ENCODE measurements at places on chromosomes 13 and 19.

DNA sequence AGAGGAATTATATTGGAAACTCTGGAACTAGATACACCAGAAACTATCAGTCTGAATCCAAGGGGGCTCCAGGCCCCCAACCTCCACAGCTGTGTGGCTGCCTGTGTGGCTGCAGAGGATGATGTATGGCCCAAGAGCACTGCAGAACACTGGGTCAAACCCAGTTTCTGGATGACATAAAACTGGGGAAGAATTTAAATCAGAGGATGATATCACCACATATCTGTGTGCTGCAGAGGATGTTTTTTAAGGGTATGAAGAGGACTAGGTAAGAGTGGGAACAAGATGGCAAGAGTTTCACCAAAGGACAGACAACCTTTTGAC, 226.4 kb downstream of the SUCLA2 start:
- no peak for DNase-seq

DNA sequence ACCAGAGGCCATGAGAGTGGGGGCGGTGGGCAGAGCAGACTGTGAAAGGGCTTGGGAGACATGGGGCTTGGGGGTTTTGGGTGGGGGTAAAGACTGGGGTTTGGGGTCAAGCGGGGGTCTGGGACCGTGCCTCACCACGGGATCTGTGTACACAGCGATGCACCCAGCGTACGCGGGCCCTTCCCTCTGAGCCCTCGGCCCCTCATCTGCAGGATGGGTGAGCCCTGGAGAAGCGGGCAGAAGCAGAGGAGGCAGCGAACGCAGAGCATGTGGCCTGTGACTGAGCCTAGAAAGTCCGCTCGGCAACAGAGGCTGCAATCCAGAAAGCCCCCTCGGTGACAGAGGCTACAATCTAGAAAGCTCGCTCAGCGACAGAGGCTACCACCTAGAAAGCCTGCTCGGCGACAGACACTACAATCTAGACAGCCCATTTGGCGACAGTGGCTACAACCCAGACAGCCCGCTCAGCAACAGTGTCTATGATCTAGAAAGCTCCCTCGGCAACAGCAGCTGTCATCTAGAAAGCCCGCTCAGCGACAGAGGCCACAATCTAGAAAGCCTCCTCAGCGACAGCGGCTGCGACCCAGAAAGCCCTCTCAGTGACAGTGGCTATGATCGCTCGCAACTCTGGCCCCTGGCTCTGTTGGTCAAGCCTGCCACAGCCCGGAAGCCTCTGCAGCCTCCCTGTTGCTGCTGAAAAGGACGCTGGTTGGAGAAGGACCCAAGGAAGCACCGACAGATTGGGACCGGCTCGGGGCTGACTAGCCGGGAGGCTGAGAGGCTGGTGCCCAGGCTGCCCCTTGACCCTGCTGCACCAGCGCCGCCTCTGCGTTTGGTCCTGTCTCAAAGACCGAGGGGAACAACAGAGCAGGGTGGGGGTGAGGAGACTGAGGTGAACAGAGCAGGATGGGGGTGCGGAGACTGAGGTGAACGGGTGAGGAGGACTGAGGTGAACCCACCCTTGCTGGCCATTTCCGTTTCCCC, 68.6 kb downstream of the SPACA7 start:
- DNase-seq = no peak

DNA sequence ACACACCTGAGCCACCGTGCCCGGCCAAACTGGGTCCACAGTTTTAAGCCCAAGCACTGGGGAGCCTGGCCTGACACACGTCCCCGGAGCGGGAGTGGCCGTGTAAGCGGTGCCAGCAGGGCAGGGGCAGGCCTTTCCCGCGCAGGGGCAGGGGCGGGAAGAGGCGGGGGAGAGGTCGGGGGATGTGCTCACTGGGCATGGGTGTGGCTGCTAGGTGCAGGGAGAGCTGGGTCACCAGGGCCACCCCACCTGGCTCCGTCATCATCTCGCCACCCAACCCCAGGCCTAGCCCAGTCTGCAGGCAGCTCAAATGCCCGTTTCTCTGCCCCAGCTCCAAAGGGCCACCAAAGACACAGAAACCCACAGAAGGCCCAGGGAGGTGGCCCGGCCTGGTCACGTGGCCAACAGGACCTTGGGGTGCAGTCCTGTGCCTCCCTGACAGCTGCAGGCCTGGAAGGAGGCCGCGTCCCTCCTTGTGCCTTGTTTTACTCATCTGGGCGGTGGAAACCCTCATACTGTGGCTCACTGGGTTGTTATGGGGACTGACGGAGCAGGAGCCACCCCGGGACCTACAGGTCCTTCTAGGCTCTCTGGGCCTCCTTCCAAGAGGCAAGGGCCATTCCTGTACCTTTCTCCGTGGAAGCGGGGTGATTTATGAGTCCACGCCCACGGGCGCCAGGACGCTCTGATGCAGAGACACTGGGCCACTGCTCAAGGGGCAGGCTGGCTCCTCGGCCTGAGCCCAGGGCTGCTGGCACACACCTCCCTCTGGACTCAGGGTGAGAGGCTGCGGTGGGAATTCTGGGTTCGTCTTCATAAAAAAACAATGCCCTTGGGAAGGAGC, 27.7 kb downstream of the MAP2K2 start:
- no peak for DNase-seq

DNA sequence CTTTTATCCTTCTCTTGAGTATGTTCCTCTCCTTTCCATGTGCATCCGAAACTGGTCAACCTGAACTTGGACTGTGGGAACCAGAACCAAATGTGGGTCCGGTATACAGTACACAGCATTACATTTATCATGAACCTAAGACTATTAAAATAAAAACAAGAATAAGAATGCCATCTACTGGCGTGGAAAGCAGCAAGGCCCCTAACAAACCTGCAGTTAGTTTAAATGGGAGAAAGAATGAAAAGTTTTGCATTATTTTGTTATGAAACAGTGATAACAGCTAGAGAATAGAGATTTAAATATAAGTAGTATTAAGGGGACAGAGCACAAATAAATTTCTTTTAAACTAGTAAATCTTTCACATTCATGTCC, 159.5 kb downstream of the RBM26 start:
- DNase-seq = no peak

DNA sequence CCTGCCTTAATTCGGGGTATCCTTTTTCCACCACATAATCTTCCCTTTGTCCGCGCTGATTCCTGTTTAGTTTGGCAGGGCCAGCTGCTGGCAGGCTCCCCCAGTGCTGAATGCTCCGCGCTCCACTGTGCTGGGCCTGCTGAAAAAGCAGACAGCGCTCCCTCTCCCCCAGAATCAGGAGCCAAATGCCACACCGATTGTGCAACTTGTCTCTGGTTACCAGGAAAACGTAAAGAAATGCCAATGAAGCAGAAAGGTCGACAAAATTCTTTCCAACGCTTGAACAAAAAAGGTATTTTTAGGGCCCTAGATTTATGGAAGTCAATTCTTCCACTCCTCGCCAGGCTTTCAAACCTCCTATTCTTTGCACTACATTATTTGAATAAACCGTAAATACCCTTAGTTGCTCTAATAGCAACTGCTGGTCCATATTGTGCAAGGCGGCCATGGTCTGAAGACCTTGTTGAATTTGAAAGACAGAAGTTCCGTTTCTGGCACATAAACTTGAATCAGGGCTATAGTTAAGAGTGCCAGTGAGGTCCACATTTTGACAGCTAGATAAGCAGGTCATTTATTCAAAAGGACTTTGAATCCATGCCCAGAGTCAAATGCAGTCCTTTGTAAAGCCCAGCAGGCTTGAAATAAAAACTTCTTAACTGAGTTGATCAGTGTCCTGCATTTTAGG, 206.7 kb upstream of the RFC3 start:
- DNase-seq = no peak

DNA sequence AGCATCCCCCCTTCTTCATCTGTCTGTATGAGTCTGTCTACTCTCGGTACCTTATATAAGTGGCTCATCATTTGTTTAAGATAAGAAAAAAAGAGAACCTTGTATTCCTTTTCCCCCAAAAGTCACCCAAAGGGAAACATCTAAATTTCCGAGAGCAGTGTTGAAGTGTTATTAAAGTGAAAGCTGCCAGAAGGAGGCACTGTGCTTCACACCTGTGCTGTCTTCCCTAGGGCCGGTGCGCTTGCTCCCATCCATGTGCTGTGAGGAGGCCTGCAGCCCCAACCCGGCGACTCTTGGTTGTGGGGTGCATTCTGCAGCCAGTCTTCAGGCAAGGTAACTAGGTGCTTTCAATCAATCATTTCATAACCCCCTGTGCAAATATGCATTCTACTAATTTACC, 97.5 kb downstream of the TNFRSF19 start:
- DNase-seq = no peak

- no peak for DNase-seq
Measured at GRCh38 chr19:33395561-33396550, 22.3 kb downstream of the CEBPG start.

DNA sequence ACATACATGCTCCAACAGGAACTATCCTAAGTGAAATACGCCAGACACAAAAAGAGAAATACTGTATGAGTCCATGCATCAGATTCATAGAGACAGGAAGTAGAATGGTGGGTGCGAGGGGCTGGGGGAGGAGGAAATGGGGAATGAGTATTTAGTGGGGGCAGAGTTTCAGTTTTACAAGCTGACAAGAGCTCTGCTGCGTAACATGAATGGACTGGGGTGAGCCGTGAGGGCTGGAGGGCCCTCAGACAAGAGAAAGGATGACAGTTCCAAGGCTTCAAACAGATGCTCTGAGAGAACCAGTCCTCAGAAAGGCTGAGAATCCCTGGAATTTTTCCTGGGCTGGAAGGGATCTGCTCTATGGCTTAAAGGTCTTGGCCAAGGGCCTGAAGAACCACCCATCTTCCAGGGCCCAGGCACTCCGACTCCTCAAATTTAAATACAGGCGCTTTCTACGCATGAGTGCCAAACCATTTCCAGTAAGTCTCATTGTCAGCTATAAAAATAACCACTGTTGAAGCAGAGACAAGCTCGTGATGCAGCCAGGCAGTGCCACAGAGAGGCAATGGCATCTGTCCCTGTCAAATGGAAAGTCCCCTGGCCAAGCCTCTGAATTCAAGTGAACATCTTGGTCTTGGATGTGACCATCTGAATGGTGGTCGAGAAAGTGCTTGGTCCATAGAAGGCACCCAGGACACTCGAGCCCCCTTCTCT, 17.5 kb downstream of the KLF2 start:
- DNase-seq = peak; percentile 32
